T-helper 1 cell treated with Interleukin-12 subunit alpha and Interleukin-12 subunit beta and Interleukin-4 antibody, amounts not matched to agents 30 ng/mL and 1 ng/mL, for 36 hours (primary cell): ENCODE measurements at places on chromosomes 12 and 14. TPM values are rescaled to one million over a fixed set of nuclear protein-coding genes. Genes with fewer than 3 reads are reported as not detected.

The DPF3 gene
- 11.6 and 12.4 TPM in 2 replicates for total RNA-seq

The AQP2 gene
- not detected in 2 replicates for total RNA-seq

The RNF31 gene
- total RNA-seq, result 145 and 153 TPM in 2 replicates

The LRP1-AS gene
- not detected in 2 replicates for total RNA-seq

The OR4E2 gene
- not detected in 2 replicates for total RNA-seq

The CABP1 gene
- 0.29 and 0.32 TPM in 2 replicates for total RNA-seq

The PRORP gene
- 38.7 and 43.2 TPM in 2 replicates for total RNA-seq

The SLC6A13 gene
- 0.78 and 0.95 TPM in 2 replicates for total RNA-seq

The MYO1A gene
- total RNA-seq, result 1.4 and 1.5 TPM in 2 replicates

The COCH gene
- total RNA-seq, result 0.20 and 0.51 TPM in 2 replicates

The FGF6 gene
- total RNA-seq, result not detected in 2 replicates

The RASSF9 gene
- total RNA-seq, result not detected in 2 replicates

The DLK1 gene
- not detected in 2 replicates for total RNA-seq

The PRKAG1 gene
- 73.7 and 74.8 TPM in 2 replicates for total RNA-seq

The CLEC14A gene
- not detected in 2 replicates for total RNA-seq

The ABHD12B gene
- total RNA-seq, result not detected in 2 replicates
